NCI-H2081 treated with DMSO at 0.1 percent for 48 hours (cell line): ENCODE measurements at places on chromosomes 1 and 21.

- DNase-seq = no peak
Observed at GRCh38 chr1:150554086-150554452, 4.9 kb downstream of the ADAMTSL4 start.

GRCh38 chr1:78075621-78076020 lies 29.9 kb downstream of the GIPC2 start:
- no peak for DNase-seq

- DNase-seq = no peak
Observed at GRCh38 chr21:42373908-42374455, 7.6 kb upstream of the TFF1 start.

GRCh38 chr1:229040630-229041358 lies 230.1 kb upstream of the RAB4A start:
- DNase-seq = no peak

GRCh38 chr1:58929671-58930325 lies 146.0 kb upstream of the JUN start:
- DNase-seq = no peak

DNA sequence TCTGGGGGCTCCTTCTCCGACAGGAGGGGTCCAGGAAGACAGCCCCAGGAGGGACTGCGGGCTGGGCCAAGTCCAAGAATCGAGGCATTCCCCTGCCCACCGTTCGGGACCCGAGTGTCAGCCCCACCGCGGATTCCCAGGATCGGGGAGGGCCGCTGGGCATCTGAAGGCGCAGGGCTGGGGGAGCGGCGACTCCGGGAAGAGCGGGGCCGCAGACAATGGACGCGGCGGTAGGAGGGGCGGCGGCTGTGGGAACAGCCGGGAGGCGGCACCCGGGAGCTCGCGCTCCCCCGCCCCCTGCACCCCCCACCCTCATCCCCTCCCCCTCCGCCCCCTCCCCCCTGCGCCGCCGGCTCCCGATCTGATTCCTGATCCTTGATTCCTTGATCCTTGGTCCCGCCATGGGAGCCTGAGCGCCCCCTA lies at the start of gene VANGL2:
TSS of gene VANGL2 (plus strand) at position 342 of the 423 bp plus-strand sequence. CDS start 15,274 bp downstream, outside the sequence.
- DNase-seq = no peak

DNA sequence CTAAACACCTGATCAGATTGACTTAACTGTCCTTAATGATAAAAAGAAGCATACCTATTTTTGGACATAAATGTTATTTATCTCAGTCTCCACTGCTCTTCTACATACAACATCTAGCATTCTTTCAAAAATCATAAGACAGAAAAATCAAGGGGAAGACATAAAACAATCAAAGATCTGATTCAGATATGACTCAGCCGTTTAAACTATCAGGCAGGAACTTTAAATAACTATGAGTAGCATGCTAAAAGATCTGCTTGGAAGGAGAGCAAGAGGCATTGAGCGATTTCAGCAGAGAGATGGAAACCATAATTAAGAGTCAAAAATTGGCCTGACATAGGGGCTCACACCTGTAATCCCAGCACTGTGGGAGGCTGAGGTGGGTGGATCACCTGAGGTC lies 27.2 kb upstream of the SLC22A15 start:
- DNase-seq = no peak

GRCh38 chr1:51908499-51908898 lies 30.0 kb upstream of the NRDC start:
- DNase-seq = no peak

GRCh38 chr1:2233468-2233867 lies 5.3 kb downstream of the SKI start:
- DNase-seq = no peak

DNA sequence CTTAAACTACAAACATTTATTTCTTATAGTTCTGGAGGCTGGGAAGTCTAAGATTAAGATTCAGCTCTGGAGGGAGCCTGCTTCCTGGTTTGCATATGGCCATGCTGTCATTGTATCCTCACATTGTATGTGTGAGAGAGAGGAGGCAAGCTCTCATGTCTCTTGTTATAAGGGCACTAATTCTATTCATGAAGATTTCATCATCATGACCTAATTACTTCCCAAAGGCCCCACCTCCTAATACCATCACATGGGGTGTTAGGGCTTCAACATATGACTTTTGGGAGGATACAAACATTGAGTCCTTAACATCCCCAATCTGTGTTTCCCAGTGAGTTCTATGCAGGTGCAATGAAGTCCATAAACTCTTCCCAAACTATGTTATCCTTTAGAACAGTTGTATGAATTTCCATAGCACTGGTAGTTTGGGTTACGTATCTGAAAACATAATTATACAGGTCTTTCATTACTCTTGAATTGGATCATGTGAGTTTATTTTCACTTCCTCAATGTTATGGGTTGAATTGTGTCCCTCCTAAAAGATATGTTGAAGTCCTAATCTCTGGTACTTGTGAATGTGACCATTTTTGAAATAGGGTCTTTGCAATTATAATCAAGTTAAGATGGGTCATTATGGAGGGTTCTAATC lies 124.2 kb downstream of the RUNX1 start:
- DNase-seq = no peak

DNA sequence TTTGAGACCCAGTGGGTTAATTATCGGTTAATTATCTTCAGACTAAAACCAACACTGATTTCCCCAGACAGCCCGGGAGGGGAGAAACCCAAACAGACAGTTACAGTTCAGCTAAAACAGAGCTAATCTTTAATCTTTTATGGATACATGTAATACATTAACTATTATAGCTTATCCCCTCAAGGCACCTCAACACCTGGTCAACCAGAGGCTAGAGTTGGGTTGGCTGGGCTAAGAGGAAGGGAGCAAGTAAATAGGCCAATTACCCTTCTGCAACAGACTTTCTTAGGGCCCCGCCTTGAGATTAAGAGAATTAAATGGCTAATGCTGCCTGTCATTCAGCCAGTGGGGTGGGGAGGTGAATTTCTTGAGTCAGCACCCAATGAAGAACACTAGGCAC lies 6.6 kb upstream of the MED18 start:
- no peak for DNase-seq

DNA sequence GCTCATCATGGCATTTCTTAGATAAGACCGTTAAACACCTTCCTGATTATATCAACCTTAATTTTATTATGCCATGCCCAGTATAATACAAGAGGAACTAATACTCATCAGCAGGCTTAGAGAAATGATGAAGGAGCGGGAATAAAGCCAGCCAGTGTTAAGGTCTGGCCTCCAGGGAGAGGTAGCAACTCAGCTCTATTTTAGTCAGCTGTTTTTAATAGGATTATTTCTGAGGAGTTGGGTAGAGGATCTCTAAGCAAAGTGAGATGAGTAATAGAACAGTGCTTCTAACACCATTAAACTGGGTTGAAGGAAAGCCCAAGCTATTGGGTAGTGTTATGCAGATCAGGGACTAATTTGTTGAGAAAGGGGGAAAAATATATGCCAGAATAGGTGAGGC lies 921.5 kb downstream of the TTLL7 start:
- no peak for DNase-seq

DNA sequence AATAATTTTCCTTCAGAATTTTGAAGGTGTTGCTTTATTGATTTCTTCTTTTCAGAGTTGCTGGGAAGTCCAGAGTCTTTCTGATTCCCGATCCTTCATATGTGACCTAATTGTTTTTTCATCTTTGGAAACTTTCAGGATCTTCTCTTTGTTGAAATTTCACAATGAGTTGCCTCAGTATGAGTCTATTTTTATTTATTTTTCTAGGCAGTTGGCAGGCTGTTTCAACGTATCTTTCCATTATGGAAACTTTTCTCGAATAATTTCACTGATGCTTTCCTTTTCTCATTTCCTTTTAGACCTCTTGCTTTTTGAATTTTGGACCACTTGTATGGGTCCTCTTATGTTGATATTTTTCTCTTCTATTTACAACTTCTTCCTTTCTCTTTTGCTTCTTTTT lies 354.3 kb downstream of the TGFB2 start:
- DNase-seq = no peak

DNA sequence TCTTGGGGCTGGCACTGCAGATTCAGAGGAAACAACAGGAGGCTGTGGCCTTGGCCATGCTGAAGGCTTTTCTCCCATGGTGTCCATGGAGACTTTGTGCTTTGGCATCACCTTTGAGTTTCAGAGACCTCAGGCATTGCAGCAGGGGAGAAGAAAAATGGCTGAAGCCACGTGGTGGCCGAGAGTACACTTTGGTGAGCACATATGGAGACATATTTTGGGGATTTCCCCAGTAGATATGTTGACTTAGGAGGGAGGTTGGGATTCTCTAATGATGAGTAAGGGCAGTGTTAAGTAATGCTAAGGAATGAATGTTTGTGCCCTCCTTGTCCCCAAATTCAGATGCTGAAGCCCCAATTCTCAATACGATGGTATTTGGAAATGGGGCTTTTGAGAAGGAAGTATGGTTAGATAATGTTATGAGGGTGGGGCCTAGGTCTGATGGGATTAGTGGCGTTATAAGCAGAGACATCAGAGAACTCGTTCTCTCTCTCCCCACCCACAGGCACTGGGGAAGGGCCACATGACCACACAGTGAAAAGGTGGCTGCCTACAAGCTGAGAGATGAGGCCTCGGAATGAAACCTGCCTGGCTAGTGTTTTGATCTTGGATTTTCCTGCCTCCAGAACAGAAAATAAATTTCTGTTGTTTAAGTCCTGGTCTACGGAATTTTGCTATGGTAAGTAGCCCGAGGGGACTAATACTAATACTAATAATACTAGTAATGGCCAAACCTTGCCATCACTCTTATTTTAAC lies 98.6 kb downstream of the TBX19 start:
- no peak for DNase-seq

- DNase-seq = no peak
Observed at GRCh38 chr1:178011465-178011828, 41.6 kb upstream of the SEC16B start.

DNA sequence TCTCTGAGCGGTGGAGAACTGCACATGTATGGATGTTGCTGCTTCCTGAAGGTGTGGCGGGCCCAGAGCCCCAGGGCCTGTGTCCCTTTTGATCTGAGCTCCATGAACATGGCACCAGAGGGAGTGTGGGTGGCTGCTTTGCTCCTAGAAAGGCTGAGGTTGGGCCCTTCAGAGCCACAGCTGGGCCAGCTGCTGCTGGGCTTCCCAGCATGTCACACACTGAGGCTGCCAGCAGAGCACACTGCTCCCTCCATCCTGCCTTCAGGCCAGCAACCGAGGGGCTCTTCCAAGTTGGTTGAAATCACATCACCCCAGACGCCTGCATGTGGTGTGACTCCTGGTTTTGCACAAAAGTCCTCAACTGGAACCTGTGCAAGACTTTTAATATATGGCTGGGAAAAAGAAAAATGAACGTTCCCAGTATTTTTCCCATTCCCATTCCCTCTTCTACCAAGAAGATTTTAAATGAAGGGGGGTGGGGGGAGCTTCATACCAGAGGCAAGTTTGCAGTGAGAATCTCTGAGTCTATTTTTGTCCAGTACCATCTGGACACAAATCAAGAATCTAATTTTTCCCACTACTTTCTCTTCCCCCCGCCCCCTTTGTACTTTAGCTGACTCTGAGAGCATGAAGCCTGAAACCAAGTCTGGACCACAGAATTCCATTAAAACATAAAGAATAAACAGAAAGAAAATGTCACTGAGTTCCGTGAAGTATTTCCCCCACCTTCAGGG lies 26.2 kb upstream of the NGF start:
- DNase-seq = no peak

DNA sequence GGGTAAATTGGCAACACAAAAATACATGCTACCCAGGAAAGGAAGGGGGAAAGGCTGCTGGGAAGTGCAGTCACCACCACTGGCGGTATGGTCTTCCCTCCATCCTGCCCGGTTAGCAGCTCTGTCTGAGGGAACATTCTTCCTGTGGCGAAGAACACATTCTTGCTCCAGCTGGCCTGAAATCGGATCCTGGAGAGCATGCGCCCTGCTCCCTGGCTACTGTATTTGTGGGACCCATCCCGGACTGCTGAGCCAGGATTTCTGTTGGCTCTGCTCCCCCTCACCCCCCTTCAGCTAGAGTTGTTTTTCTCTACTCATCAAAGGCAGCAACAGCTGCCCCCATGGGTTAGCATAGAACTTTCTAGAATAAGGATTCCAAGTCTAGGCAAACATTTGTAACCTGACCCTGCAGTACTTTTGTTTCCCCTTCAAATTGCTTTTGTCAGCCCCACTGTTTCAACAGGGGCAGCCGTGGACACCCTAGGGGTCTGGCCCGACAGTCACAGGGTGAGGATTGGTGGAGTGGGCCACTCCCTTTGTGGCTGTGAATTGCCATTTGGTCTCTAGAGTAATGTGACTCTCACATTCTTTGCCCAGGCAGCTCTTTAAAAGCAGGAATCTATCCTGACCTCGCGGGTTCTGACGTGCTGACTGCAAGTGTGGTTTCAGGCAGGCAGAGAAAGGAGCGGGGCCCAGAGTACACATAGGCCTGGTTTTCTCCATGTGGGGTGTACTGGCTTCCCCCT lies 157.7 kb downstream of the TOMM20 start:
- DNase-seq = peak; percentile 26

DNA sequence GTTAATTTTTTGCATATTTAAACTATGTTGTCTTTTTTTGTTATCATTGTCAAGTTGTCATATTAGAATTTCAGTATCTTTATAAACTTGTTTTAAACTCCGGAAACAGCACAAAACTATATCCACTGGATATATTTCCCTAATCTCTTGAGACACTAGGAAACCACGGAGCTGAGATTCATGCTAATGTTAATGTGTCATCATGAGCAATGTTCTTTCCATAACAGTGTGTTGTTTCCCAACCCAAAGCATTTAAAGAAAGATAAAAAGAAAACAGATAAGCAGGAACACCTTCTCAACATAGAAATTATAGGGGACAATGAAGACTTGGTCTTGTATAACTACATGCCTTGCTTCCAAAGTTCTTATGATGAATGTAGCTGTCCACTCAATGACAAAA lies 626.2 kb upstream of the TMPRSS15 start:
- DNase-seq = no peak

- DNase-seq = no peak
Observed at GRCh38 chr21:38825269-38825668, 19.5 kb downstream of the ETS2 start.
